Pulmonary artery endothelial cell (primary cell): ENCODE measurements at places on chromosomes 6 and 20. TPM values are rescaled to one million over a fixed set of nuclear protein-coding genes. Genes with fewer than 3 reads are reported as not detected.

- DNase-seq, result no peak
Observed at GRCh38 chr6:75223428-75223827, 17.6 kb upstream of the COL12A1 start.

DNA sequence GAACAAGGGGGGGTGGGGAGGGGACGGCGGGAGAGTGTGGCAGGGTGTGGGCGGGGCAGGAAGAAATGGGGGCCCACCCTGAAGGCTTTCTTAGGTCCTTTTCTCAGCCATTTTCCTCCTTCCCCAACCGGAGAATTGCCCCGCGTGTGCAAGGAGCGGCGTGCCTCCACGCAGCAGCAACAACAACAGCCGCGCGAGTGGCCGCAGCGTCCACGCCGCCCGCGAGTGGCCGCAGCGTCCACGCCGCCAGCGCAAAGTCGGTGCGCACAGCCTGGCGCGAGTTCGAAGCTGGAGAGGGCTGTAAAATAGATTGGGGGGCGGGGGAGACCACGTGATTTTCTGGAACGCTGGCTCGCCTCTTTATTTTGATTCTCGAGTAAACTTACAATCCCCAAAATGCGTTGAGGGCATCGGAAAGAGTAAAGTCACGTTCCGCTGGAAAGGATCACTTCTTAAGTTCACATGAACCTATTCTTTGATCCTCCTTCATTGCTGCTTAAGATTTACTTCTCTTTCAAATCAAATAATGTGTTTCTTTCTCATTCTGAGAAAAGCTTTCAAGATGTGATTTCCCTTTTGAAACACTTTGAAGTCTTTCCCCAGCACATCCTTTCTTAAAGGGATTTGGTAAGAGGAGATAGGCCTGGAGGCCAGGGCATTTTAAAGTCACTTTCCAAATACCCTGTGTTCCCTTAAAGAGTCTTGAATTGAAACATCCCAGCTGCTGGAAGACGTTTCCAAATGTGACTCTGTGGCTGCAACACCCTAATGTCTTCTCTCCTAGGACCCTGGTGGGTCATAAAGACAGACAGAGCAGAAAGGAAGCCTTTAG, 66.7 kb upstream of the ZNF217 start:
- no peak for DNase-seq

SLC17A1 gene
- total RNA-seq, result not detected in 2 replicates

DNA sequence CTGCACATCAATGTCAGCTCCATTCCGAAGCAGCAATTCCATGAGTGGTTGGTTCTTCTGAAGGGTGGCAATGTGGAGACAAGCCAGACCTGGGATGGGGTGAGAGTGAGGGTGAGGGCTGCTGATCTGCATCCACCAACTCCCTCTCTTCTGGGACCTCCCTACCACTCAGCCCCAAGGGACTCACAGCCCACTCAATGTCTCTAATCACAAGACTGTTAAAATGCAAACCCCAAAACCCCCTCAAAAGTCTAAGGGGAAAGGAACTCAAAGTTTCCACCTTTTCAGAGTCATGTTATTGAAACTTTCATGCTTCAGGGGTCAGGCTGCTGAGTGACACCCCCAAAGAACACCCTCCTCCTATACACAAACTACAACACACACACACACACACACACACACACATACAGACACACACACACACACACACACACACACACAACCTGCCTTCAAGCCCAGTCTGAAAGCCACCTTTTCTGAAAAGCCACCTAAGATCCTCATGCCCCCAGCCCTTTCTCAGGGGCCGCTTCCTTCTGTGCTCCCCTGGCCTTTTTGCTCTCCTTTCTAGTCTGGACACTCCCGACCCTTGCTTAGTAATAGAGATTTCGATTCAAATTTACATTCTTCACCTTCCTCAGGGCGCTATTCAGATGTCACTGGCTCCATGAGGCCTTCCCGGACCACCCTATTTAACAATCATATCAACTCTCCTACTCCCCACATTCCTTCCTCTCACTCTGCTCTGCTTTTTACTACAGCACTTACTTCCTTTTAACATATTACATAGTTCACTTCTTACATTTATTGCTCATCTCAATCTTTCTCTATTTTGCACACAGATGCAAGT, 3.3 kb upstream of the SLC35B2 start:
- no peak for DNase-seq

- no peak for DNase-seq
Observed at GRCh38 chr6:34237316-34237721, 646 bp downstream of the HMGA1 start.

- DNase-seq, result no peak
Observed at GRCh38 chr6:82095091-82095490, 152.5 kb downstream of the IBTK start.

DNA sequence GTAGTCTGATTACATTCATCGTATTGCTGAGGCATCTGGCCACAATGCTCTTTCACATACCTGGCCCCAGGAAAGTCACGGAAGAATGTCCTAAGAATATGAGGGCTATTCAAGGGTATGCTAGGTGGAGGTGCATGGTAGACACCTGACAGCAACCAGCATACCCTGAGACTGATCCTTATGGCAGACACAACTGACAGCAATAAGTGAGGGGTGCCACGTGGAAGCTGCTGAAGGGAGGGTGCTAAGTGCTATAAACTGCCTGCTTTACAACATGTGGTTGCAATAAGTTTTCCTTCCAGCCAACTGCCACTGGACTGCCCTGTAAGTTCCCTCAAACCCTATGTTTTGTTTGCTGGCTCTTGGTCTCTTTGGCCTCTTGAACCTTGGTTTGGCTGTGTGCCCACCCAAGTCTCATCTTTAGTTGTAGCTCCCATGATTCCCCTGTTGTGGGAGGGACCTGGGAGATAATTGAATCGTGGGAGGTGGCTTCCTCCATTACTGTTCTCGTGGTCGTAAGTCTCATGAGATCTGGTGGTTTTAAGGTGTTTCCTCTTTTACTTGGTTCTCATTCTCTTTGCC, 201.3 kb upstream of the MOCS1 start:
- DNase-seq, result no peak

GRCh38 chr6:16199804-16200203, 38.6 kb upstream of the GMPR start:
- no peak for DNase-seq

DNA sequence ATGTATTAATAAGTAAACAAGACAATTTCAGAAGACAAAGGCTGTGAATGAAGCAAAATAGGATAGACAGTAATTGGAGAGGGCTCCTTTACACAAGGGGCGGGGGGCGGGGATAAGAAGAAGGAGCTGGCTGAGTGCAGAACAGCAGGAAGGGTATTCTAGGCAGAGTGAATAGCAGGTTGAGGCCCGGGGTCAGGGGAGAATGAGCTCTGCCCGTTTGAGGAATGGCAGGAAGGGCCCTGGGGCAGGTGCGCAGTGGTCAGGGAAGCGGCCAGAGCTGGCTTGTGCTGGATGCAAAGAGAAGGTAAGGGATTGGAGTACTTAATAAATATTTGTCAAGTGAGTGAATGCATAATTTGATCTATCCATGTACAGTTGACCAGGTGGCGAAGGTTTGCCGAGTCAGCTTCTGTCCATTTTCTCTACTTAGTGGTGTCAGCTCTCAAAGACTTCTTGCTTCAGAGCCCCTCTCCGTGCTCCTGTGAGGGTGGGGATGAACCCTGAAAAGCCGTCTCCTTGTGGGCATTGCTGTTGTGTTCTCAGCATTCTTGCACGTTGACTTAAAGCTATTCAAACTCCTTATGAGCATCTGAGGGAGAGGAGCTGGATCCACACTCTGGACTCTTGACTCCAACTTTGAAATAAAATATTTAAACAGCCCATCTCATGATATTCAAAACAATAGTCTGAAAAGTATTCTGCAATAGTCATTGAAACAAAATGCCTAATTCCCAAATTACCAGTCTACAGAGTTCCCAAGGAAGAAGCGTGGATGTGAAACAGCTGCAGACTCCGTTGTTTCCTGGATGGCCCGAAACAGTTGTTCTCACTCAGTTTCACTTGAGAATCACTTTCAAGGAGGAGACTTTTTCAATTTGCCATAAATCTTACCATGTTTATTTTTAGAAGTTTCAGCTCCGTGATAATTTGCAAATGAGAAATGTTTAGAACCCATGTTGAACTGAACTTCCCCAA, 105.1 kb downstream of the EDN3 start:
- no peak for DNase-seq
